ENCODE measurements at places on chromosomes 12 and 14. TPM values are rescaled to one million over a fixed set of nuclear protein-coding genes. Genes with fewer than 3 reads are reported as not detected.
A peak's percentile ranks its signal among the peaks of the same experiment; 100 is the strongest.

GRCh38 chr12:122381021-122381420, 41.4 kb downstream of the CLIP1 start:
- DNase-seq: no peak
- no peaks in the 10 kb centered on the region for H3K27me3 ChIP-seq
- no peaks in the 10 kb centered on the region for H3K36me3 ChIP-seq
- no peaks in the 10 kb centered on the region for H3K4me1 ChIP-seq
- H3K4me3 ChIP-seq: no peak overlapping the region

DNA sequence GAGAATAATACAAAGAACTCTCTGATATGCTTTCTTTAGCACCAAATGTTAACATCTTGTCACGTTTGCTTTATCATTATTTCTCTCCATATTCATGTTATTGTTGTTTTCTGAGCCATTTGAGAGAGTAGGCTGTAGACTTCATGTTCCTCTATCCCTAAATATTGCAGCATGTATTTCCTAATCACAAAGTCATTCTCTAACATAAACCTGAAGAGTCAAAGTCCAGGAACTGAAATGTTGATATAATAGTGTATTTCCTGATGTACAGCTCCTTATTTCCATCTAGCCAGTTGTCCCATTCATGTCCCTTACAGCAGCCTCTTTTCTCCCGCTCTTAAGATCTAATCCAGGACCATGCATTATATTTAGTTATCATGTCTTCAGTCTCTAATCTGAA, 72.8 kb downstream of the SPATS2 start:
- DNase-seq: no peak
- no peak overlapping the region for H3K4me3 ChIP-seq
- no peaks in the 10 kb centered on the region for H3K27me3 ChIP-seq
- H3K27ac ChIP-seq: no peak overlapping the region
- H3K36me3 ChIP-seq: no peaks in the 10 kb centered on the region

- H3K36me3 ChIP-seq: no peaks in the 10 kb centered on the region
- H3K27ac ChIP-seq: no peak overlapping the region
- no peak for DNase-seq
Measured at GRCh38 chr12:104165801-104166200, 27.8 kb upstream of the NFYB start.

GRCh38 chr12:42935090-42935489, 345.5 kb upstream of the PRICKLE1 start:
- DNase-seq: no peak
- H3K27ac ChIP-seq: no peak overlapping the region
- H3K4me3 ChIP-seq: no peak overlapping the region
- no peaks in the 10 kb centered on the region for H3K36me3 ChIP-seq
- no peaks in the 10 kb centered on the region for H3K4me1 ChIP-seq

DNA sequence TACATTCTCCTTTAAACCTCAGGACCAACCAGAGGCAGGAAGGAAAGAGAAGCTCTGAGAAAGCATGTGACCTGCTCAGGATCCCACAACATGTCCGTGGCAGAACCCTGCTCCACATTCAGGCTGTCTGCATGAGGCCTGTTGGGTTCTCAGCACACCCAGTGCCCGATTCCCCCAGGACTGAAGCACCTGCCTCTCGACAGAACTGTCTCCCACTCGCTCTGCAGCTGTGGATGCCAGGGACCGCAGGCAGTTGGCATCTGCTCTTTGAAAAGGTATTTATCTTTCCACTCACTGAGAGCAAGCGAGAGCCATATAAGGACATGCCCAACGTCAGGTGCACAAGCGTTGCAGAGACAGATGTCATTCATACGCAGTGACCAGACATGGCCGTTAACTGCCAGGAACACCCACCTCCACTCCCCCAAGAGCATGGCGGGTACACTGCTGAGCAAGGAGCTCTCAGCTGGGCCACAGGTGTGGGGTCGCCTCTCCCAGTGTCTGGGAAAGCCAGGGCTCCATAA, 18.9 kb downstream of the PITPNM2 start:
- H3K4me1 ChIP-seq: no peaks in the 10 kb centered on the region
- no peak overlapping the region for H3K4me3 ChIP-seq
- H3K27me3 ChIP-seq: no peaks in the 10 kb centered on the region
- no peak for DNase-seq

- peaks cover 13% of the 10 kb centered on the region for H3K4me1 ChIP-seq
- no peak overlapping the region for H3K27ac ChIP-seq
- peak overlapping the region; percentile 91 for H3K4me3 ChIP-seq
- no peaks in the 10 kb centered on the region for H3K36me3 ChIP-seq
- no peaks in the 10 kb centered on the region for H3K27me3 ChIP-seq
Measured at GRCh38 chr12:122975790-122976647, 975 bp downstream of the OGFOD2 start.

Gene CYP27B1
- 33.4 TPM for polyA plus RNA-seq

Gene ANKS1B
- 1.7 TPM for polyA plus RNA-seq

Gene RPL6
- 1,525 TPM for polyA plus RNA-seq

Gene TC2N
- polyA plus RNA-seq: 5.8 TPM
